ENCODE measurements at places on chromosomes 2 and 18. TPM values are rescaled to one million over a fixed set of nuclear protein-coding genes. Genes with fewer than 3 reads are reported as not detected.

DNA sequence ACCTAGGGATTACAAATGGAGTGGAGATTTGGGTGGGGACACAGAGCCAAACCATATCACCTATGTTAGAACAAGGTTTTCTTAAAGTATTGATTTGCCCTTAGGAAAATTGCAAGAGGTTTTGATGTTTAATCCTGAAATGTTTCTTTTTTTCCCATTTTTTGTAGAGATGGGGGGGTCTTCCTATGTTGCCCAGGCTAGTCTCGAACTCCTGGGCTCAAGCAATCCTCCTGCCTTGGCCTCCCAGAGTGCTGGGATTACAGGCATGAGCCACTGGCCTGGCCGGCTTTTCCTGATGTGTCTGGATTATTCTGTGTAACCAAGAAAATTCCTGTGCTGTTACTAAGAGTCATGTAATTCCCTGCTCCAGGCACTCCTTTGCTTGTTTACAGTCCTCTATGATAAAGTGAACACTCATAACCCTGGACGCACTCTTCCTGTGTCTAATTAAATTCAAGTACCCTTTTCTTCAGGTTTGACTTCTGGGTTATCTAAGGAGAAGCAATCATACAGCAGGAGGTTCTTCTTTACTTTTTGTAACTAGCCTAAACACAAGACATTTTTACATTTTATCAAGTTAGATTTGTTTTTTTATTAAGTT, 15.0 kb upstream of the CTDP1 start:
- peaks cover 4% of the 10 kb centered on the region for H3K27me3 ChIP-seq
- no peak for DNase-seq
- peak overlapping the region; percentile 7 for H3K27ac ChIP-seq
- no peaks in the 10 kb centered on the region for H3K36me3 ChIP-seq
- H3K4me1 ChIP-seq = no peaks in the 10 kb centered on the region
- no peak overlapping the region for H3K4me3 ChIP-seq

The ANKRD62 gene
- 0.27 TPM for total RNA-seq

- no peaks in the 10 kb centered on the region for H3K27me3 ChIP-seq
- H3K27ac ChIP-seq = no peak overlapping the region
- no peak for DNase-seq
- H3K4me3 ChIP-seq = no peak overlapping the region
- H3K36me3 ChIP-seq = no peaks in the 10 kb centered on the region
- no peaks in the 10 kb centered on the region for H3K4me1 ChIP-seq
Measured at GRCh38 chr18:43312891-43313290, 35.6 kb upstream of the SYT4 start.

The MEP1B gene
- not detected for total RNA-seq

DNA sequence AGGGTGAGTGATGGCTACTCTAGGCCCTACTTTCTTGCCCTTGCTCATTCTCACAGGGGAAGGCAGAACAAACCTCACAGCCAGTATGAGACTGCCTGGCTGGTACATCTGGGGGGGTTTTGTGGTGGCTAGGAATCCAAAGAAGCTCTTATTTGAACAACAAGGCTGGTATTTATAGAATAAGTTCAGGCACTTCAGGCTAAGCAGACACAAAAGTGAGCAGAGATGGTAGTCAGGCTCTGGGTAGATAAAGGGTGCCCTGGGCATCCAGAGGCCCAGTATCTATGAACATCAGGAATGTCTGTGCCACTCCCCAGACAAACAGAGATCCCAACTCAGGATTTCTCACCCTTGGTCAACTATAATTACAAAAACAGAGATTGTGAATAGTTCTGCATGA, 57.2 kb upstream of the RTN4 start:
- H3K36me3 ChIP-seq = no peaks in the 10 kb centered on the region
- H3K27ac ChIP-seq = no peak overlapping the region
- peaks cover 32% of the 10 kb centered on the region for H3K4me1 ChIP-seq
- no peak overlapping the region for H3K4me3 ChIP-seq
